ENCODE measurements at places on chromosomes 5 and 9. TPM values are rescaled to one million over a fixed set of nuclear protein-coding genes. Genes with fewer than 3 reads are reported as not detected.

- DNase-seq = peak; percentile 70
Observed at GRCh38 chr5:69493396-69494133, 975 bp downstream of the OCLN start.

- no peak for DNase-seq
Observed at GRCh38 chr9:94768766-94769165, 42.3 kb downstream of the AOPEP start.

DNA sequence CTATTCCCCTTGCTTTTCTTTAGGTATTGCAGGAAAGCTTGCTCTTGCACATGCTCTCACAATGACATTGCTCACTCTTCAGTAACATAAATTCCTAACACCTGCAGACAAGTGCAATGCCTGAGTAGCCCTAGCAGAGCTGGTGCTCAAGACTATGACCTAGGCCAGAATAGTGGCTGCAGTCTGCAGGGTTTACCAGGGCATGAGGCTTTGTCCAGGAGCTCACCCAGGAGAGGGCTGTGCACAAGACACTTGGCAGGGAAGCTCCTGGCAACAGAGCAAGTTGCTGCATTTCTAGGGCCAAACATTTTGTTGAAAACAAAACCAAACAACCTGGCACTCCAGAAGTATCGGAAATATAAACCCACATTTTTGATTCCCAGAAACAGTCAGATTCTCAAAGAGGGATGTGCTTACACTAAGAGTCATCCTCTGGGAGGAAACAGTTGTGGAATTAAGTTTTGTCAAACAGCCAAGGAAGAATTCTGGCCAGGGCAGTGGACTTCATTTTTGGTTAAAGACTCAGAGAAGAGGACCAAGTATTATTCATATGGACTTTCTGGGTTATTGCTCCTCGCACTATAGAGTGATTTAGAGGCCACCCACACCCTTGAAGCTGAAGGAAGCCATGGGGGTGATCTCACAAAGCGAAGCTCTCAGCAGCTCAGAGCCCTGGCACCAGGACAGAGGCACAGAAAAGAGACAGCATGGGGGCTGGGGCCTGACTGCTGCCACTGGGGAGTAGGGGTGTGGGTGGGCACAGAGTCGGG, 44.9 kb downstream of the MACROH2A1 start:
- DNase-seq = no peak

DNA sequence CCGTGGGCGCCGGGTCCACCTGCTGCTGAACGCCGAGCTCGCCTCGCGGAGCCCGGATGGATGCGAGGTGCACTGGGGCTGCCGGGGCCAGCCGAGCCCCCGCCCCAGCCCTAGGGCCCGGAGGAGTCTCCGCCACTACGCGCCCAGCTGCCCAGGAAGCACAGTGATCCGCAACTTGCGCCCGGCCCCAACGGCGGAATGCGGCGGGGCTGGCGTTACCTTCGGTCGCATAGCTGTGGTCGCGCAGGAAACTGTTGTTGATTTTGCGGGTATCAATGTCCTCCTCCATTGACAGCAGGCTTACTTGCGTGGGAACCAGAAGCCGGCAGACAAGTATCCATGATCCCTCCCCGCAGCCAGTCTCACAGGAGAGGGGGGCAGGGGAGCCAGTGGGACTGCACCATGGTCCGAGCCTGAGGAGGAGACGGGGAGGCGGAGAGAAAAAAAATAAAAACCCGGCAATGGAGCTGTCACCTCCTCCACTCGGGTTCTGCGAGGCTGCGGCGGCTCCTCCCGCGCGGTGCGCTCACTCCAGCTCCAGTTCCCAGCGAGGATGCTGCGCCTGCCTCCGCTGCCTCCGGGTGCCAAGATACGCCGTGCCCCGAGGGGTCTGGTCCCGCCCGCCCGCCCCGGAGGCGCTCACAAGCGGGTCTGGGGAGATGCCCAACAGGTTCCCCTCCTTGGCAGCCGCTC, 628 bp downstream of the PPP2R2B start:
- peak; percentile 49 for DNase-seq

- DNase-seq = no peak
Observed at GRCh38 chr5:143586781-143587362, 183.4 kb upstream of the NR3C1 start.

Gene PDGFRB
- 9.4 TPM for total RNA-seq

GRCh38 chr9:136345281-136346156, 18.0 kb downstream of the DNLZ start:
- no peak for DNase-seq

Gene SLCO6A1
- total RNA-seq = 0.48 TPM

- peak; percentile 4 for DNase-seq
Observed at GRCh38 chr9:8254541-8254940, 455.0 kb upstream of the DMAC1 start.

DNA sequence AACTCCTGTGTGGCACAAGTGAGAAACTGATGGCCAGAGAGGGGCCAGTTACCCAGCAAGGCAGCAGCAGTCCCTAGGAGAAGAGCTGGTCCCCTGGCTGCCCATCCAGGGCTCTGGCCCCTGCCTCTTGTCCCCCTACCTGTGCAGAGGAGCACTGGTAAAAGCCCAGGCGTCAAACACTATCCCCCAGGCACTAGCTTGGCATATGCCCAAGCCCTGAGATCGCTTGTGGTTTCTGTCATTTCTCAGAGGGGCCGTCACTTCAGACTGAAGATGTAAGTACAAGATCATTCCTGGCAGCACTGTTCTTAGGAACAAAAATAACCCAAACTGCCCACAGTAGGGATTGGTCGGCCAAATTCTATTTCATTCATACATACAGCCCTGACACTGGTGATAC, 53.9 kb downstream of the COL15A1 start:
- DNase-seq = peak; percentile 85

DNA sequence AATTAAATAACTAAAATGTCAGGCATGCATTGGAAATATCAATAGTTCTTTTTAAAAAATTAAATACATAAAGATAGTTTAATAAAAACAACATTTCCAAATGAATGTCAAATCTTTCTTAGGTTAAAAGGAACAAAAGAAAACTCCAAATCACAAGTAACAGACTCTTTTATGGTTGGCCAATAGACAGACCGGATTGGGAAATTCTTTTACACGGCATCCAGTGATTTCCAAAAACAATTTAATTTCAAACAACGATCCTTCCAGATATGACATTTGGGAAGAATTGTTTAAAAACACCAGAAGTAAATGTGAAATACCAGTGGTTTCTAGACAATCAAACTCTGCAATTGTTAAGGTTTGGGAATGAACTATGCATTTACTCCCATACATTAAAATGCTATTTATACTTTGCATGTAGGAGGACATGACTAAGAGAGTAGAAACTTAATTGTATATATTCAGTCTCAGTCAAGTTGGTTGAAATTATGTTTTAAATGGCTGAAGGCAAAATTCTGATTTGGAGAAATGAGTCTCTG, 32.8 kb downstream of the ZNF474 start:
- DNase-seq = no peak

Measured in Daoy (cell line).